ENCODE measurements at places on chromosomes 16 and 17.

GRCh38 chr16:24953306-24953705 is 61.9 kb downstream of the ARHGAP17 start:
- DNase-seq: no peak

DNA sequence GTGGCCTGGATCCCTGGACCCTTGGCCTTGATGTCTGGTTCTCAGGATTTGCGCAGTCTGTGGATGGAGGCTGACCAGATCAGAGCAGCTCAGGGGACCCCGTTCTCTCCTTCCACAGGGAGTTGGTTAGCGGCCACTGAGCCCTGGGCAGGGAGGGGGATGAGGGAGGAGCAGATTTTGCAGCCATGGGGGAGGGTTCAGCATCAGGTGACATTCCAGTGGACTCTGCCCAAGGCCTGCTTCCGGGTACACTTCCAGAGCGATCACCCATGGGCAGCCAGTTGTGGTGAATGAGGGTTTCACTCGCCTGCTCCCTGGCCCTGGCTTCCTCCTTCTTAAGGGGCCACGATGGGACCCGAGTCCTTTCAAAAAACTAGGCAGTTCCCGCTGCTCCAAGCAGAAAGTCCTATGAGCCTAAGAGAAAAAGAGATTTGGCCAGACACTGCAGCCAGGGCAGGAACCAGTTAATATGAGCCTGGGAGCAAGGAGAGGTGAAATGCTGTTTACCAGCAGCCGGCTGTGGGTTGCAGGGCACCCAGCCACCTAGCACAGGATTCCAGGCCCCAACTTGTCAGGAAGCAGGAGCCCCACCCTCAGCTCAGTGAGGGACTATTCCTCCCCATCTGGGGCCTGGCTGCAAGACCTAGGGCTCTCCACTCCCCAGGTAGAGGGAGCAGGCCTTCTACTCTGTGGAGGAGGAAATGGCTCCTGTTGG is 4.7 kb upstream of the GPRC5C start:
- no peak for DNase-seq

DNA sequence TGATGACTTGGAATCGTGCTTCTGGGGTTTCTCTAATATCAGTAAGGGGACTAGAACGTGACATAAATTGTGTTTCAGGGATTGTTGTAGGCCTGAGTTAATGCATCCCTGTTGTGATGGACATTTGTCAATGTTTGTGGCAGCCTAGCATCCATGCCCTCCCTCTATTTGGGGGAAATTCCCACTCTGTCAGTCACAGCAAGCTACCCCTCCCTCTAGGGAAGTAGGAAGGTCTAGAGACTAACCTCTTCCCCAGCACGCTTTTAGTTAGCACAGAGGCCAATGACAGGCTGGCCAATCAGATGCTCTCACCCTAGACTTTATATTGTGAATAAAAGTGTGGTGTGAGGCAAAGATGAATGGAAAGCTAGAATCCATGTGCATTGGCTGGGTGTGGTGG is 32.4 kb upstream of the NF1 start:
- no peak for DNase-seq

DNA sequence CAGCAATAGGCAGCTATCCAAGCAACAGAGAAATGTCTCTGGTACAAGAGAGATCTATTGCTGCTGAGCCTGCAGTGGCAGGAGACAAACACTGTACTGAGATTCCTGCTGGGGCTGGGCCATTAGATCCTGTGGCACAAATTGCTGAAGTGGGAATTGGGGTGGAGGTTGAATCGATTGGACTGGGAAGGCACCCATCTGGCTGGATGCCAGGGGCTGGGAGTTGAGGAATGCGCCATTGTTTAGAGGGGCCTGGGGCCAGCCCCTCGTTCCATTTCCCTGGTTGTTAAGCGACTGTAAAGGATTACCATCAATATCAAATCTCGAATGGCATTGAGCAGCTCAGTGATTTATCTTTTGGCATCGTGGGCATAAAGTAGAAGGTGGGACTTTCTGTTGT is 54.1 kb upstream of the ARL4D start:
- DNase-seq: no peak

- DNase-seq: no peak
Measured at GRCh38 chr16:80743772-80744171, 60.6 kb downstream of the CDYL2 start.

GRCh38 chr17:35293151-35293847 is 50.4 kb downstream of the SLFN5 start:
- no peak for DNase-seq

GRCh38 chr17:76261421-76262215 is 3.5 kb upstream of the UBALD2 start:
- DNase-seq: no peak

- DNase-seq: no peak
Measured at GRCh38 chr17:40363111-40363827, 1.3 kb downstream of the GJD3 start.

- no peak for DNase-seq
Measured at GRCh38 chr16:84166796-84167695, 19.8 kb downstream of the TAF1C start.

GRCh38 chr16:19717314-19717713 is 713 bp downstream of the KNOP1 start:
- DNase-seq: no peak

DNA sequence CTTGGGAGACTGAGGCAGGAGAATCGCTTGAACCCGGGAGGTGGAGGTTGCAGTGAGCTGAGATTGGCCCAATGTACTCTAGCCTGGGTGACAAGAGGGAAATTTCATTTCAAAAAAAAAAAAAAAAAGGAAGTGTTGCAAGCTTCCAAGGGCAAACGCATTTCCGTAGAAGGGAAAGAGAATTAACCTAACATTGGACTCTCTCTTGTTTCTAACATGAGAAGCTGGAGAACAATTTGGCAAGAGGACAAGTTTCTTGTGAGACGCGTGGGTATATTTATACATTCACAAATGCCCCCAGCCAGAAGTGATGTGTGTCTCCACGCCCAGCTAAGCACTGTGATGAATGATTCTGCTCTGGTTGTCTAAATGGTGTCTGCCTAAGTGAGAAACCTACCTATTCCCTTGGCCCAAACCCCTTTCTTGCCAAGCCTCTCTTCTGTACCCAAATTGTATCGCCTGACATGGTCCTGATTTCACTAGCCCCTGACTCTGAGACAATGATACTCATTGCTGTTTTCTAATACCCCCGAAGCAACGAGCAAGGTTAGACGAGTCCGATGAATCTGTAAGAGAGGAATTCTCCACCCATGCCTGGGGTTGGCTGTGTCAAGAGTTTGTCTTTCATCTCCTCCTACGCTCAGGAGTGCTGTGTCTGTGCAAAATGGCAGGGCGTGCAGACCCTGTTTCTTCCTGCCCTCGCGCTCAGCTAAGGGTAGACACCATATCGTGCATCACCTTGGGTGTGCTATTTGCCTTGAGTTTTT is 14.2 kb upstream of the ST6GALNAC2 start:
- no peak for DNase-seq
